ENCODE measurements at places on chromosomes 7 and 10.

DNA sequence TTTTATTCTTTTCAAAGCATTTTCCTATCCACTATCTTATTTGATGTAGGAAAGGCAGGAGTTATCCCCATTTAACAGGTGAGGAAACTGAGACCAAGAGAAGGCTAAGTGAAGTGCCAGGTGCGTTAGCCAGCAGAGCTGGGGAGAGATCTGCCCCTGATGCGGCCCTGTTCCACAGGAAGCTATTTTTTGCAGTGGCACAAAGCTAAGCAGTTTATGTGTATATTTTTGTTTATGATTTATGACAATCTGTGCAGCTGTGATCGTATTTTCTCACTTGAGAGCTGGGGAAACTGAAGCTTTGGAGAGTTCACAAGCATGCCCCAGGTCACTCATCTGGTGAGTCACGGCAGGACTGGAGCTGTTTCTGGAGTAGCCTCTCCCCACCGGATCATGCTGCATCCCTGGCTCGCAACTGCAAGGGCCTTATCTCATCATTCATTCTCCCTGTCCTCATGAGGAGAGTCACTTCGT, 38.8 kb downstream of the SLC29A3 start:
- no peak for DNase-seq

DNA sequence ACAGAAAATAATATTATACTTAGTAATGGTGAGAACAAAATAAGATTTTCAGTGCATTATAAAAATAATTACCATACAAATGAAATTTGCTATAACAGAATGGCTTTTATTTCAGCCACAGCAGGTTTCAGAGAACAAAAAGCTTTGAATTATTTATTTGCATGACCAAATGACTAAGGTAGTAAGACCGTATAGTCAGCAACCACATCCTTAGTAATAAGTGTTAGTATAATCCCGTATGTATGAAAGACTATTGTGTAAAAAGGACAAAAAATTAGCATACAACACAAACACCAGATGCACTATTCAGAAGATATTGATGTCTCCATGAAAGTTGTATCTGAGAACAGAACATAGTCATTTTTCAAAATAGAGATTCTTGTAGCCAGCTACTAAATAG, 12.2 kb downstream of the PDZD8 start:
- no peak for DNase-seq

DNA sequence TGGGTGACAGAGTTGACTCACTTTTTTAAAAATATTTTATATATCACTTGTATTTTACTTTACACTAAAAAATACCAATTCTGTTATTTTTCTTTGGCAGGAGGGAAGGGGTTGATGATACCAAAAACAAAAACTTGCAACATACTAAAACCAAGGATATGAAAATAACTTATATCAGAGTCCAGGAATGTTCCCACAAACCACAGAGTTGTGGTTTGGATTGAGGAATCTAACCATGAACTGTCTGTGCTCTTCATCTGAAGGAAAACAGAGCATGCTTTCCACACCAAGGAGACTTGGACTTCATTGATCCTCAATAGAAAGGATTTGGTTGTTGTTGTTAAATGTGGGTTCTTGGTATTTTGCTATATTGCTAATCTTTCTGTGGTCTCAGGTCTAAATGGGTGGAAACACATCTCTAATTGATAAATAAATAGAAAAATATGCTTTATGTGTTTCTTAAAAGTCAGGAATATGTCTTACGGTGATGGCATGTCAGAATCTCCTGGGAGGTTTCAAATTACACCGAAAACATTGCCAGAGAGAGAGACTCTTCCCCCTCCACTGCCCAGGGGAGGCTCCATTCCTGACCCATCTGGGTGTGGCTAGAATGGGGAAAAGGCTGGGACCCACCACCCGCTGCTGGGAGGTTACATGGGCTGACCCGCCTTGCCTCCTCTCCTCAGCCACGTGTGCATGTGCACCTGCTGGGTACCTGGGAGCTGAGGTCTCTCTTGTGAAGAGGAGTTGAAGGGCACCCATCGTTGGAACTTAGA, 46.9 kb upstream of the STK17A start:
- DNase-seq = peak; percentile 86

DNA sequence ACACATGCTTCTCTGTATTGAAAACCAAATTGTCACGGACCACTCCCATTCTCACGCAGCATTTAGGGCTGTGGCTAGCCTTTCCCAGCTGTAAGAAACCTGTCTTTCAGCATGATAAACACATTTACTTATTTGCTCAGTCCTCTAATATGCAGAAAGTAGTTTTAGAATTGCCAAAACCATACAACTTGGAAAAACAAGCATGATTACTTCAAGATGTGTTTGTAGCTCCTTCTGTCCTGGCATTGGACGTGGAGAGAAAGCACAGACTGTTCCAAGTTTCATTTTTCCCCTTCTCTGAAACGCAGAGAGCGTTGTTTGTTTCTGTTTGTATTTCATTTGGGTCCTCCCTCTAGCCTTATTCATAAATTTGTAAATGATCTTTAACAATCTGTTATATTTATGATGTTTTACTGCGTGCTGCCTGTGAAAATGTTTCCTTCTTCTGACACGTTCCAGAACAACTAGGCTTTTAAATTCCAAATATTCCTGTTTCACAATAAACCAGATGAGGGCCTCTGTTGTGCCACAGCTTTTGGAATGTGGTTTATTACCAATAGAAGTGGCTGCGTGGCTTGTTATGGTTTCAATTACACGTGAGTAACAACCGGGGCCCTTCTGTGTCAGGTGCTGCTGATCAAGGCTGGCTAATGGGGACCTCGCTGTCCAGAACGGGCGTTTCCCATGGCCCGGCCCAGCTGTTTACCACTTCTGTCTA, 26.1 kb downstream of the MNX1 start:
- peak; percentile 17 for DNase-seq

DNA sequence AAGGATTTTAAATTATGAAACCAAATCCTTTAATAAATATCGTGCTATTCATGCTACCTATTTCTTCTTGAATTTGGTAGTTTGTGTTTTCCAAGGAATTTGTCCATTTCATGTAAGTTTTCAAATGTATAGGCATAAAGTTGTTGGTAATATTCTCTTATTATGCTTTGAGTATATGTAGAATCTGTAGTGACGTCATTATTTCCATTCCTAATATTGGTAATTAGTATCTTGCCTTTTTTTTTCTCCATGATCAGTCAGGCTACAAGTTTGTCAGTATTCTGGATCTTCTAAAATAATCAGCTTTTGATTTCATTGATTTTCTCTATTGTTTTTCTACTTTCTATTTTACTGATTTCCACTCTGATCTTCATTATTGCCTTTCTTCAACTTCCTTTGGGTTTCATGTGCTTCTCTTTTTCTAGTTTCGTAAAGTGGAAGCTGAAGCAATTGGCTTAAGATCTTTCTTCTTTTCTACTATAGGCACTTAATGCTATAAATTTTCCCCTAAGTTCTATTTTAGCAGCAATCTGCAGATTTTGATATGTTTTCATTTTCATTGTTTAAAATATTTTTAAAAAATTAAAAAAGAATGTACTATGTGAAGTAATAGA, 156.5 kb upstream of the HDAC9 start:
- DNase-seq = no peak

GRCh38 chr10:103630156-103630555, 136.7 kb downstream of the NEURL1 start:
- DNase-seq = no peak

GRCh38 chr10:124127965-124128810, 34.8 kb upstream of the CHST15 start:
- no peak for DNase-seq

DNA sequence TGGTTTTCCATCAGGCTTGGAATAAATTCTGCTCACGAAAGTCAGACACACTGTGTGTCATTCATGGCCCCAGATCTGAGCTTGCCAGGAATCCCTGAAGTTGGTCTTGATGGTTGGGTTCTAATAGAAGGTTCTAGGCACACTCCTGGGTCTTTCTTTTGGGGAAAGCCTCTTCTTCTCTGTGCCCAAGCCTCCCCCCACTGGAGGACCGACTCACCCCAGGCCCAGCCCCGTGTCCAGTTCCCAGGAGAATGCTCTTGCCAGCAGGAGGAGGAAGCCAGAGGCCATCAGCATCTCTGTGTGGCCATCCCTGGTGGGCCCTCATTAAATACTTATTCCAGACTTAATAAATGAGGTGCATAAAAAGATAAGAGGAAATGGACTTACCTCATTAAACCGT, 548.0 kb downstream of the TCERG1L start:
- DNase-seq = no peak

- DNase-seq = peak; percentile 81
Observed at GRCh38 chr10:11551916-11552602, 59.4 kb downstream of the USP6NL start.

DNA sequence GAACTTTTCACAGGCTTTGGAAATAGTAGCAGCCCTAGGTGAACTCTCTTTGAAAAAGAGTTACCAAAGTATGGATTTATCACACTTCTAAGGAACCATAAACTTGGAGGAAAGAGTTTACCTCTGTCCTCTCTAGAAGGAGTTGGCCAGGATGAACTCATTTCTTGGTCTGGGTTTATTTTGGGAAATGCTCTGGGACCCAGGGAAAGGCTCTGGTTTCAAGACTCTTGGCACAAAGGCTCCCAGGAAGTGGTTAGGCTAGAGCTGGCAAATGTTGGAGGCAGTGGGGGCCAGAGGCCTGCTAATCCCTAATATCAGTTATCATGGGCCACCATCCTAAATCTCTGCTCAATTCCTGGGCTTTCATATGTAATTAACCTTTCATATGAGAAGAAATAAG, 36.3 kb upstream of the CDK6 start:
- no peak for DNase-seq

DNA sequence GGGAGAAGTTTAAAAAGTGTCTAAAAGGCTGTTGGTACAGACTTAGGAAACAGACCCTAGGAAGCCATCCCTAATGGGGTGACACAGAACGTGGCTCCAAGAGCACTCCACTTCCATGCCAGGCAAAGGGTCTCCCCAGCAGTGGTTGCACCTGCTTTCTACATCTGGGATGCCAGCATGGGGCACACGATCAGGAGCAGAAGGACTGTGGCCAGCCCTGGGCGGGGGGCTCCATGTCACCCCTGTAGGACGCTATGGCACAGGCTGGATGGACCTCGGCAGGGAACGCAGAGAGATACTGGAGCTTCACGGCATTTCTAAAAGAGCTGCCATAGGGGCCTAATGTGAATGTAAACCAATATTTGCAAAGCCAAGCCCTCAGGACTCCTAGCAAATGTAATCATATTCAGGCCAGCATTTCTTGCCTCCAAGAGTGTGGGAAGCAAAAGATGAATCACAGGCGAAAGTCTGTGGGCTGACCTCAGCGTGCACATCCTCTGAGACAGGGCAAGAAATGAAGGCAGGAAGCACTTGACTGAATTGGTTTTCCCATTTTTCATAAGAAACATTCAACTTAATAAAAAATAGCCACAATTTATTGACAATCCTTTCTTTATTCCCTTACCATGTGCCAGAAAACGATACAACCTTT, 93.9 kb downstream of the ATXN7L1 start:
- DNase-seq = peak; percentile 63

- no peak for DNase-seq
Observed at GRCh38 chr10:33773886-33774480, 439.5 kb upstream of the NRP1 start.

DNA sequence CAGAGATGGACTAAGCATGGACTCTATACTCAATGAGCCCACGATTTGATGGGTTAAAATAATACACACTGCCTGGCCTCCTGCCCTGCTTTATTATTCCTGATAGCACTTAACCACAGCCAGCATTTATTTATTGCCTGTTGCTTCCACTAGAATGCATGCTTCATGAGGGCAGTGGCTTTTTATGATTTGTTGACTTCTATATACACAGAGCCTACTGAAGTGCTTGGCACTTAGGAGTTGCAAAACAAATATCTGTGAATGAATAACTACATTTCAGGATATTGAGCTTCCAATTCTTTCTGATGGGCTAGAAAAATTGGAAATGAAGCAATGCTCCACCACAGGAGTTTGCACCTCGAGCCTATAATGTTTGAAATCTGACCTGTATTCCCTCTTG, 513.6 kb upstream of the ZMIZ1 start:
- DNase-seq = no peak

GRCh38 chr7:106957766-106958165, 86.7 kb upstream of the PRKAR2B start:
- DNase-seq = no peak

DNA sequence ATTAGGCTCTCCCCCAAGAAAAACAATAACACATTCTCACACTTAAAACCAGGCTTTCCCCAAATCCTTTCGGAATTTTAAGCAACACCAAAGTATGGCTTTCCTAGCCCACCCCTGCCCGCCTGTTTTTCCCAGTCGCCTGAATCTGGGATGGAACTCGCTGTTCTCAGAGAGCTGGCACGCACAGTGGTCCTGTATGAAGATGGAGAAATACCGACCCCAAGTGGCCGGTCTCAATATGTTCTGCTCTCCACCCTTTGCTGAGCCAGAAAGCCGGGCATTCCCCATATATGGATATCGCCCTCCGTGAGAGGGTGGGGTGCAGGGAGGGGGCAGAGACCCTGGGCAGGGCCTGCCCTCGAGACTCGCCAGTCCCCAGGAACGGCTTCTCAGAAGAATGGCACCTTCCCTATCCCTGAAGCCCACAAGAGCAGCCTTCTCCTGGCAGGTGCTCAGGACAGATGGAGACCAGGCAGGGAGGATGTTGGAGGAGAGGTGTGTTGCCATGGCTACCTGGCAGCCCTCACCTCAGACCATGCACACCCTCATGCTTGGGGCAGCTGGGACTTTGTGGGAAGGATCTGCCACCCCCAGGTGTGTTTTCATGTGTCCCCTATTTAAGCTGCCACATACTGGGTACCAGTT, 3.4 kb downstream of the TACR2 start:
- no peak for DNase-seq

DNA sequence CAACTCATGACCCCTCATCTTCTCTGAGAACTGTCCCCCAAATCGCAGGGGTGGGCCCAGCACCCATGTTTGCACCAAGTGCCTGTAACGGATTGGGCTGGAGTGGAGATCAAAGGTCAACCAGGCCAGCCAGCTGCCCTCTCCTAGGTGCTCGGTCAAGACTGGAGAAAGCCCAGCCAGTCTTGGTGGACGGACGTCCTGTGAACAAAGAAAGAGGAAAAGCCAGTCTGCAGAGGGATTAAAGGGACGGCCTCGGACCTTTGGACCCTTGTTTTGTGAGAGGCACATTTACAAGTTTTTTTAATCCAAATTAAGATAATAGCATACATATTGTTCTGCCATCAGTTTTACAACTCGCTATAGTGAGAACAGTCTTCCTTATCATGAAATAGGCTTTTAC, 31.7 kb upstream of the GALNTL5 start:
- no peak for DNase-seq

DNA sequence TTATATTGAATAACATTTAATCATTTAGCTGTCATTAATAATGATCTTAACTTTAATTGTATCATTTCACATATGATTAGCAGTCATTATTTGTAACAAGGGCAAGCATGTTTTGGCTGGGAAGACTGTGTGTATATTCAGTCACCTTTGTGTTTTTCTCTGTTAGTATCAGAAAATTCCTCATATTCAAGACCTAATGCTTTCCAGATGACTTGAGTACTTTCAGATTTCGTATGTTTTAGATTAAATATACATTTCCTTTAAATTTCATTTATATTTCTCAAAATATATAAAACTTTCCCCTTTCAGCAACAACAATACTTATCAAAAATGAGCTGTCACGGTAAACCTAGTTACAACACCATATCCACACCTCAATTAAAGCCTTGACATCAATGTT, 6.3 kb upstream of the CACNA2D1 start:
- DNase-seq = no peak

- DNase-seq = no peak
Observed at GRCh38 chr10:97683556-97684367, 3.3 kb downstream of the AVPI1 start.

GRCh38 chr7:17942231-17942630, 1.9 kb upstream of the SNX13 start:
- DNase-seq = no peak
